ENCODE measurements at places on chromosomes 7 and 10.

DNA sequence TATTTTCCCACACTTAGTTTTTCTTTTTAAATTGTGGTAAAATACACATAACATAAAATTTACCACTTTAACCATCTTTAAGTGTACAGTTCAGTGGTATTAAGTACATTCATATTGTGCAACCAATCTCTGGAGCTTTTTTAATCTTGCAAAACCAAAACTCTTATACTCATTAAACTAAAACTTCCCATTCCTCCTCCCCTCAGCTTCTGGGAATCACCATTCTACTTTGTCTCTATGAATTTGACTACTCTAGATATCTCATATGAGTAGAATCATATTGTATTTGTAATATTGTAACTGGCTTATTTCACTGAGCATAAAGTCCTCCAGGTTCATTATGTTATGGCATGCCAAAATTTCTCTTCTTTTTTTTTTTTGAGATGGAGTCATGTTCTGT lies 86.4 kb upstream of the JAZF1 start:
- DNase-seq = no peak

DNA sequence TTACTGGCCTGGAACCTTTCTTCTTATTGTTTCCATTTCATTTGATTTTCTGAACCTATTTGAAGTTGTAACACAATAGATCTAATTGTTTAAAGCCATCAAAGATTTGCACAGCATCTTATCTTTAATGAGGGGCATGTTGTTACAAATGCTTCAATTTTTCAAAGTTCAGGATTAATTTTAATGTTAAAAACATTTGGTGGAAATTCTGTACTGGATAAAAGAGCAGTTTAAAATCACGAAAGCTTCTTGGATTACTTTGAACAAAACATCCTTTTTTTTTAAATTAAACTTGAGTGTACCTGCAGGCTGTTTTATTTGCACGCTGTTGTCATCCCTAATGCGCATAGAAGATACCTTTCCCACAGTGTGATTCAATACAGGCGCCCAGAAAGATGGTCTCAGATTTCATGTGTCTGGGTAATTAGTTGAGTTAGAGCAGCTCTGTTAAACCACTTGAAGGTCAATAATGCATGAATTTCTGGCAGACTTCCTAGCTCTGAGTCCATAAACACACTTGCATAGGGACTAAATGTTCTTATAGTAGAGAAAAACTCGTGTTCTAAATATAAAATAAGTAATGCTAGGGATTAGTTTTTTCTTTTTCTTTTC lies 29.3 kb upstream of the DDX50 start:
- DNase-seq = no peak

GRCh38 chr7:55307123-55307916 lies 57.8 kb upstream of the LANCL2 start:
- DNase-seq = no peak

DNA sequence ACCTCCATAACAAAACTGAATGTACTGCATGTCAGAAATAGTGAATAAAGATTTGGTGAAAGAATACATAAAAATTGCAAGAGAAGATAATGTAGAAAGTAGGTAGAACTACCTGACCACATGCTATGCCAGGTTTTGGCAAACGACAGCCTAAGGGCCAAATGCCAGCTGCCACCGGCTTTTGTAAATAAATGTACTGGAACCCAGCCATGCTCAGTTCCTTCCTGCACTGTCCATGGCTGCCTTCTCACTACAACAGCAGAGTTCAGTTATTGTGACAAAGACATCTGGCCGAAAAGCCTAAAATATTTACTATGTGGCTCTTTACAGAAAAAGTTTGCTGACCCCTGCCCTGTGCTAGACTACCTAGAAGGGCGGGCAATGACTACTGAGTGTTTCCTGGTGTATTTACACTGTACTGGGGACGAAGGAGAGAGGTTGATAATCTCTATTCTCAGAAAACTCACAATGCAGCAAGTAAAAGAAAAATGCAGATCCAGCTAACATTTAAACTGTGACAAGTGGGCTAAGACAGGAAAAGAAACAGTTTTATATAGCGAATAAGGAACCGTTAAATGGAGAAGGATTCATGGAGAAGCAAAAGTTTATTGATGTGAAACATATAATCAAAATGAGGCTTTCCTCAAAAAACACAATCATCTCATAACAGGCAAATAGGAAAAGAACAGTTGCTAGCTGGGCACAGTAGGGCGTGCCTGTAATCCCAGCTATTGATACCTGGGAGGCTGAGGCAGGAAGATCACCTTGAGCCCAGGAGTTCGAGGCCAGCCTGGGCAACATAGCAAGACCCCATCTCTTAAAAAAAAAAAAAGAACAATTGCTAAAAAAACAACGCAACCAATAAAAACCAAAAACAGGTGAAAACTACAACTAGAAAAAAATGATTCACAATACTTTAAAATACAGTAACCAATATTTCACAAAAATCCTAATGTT lies 13.7 kb downstream of the KIN start:
- DNase-seq = no peak

GRCh38 chr10:43861966-43862751 lies 213.5 kb upstream of the ZNF32 start:
- peak; percentile 57 for DNase-seq

DNA sequence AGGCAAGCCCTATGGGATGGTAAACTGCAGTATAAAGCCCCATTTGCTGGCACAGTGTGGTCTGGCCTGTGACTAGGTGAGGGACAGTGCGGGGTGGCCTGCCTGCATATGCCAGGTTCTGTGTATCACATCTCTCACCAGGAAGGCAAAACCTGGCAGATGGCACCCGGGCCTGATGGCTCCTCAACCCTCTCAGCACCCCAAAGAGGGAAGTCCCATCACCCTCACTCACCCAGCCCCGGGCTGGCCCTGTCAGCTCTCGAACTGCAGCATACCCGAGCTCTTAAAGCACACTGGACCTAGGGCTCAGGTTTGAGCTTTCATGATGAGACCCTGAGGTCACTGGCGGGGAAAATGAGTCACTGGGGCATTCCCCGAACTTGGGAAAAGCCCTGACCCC lies 130.5 kb downstream of the LHPP start:
- no peak for DNase-seq

DNA sequence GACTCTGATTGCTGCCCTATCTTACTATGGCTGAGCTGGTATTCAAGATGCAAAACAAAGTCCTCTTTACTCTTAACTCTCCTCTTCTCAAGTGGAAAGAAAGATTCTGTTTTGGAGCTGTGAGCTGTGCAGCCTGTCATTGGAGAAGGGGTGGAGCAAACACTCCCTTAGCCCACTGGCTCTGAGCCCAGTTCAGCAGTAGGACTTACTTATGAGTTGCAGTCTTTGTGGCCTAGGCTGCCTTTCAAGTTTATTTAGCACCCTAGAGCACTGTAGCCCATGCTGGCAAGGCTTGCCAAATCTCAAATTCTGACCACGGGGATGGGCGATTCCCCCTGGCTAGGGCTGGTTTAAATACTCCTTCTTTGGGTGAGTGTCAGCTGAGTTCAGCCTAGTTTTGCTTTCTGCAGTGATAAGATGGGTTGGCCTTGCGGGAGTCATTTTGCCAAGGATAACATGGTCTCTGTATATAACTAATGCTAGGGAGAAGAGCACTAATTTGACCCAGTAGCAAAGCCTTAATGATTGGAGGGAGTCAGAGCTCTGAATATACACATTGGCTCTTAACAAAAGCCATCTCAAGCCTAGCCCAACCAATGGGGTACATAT lies 110.2 kb downstream of the MYO3A start:
- DNase-seq = no peak

DNA sequence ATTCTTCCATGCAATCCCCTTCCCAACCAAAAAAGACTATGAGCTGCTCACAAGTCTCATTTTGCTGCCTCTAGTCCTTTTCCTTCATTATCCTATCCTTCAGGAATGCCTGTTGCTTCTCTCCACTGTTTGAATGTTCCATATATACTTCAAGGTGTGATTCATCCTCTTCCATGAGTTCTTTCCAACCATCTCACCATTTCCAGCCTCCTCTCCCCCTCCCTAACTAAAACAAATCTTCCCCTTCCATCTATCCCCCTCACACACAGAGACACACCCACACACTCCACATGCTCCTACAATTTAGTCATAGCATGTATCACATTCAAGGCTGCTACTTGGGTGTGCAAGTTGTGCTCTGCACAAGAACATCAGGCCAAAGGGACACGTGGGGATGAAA lies 254.3 kb downstream of the DYNC1I1 start:
- DNase-seq = no peak

DNA sequence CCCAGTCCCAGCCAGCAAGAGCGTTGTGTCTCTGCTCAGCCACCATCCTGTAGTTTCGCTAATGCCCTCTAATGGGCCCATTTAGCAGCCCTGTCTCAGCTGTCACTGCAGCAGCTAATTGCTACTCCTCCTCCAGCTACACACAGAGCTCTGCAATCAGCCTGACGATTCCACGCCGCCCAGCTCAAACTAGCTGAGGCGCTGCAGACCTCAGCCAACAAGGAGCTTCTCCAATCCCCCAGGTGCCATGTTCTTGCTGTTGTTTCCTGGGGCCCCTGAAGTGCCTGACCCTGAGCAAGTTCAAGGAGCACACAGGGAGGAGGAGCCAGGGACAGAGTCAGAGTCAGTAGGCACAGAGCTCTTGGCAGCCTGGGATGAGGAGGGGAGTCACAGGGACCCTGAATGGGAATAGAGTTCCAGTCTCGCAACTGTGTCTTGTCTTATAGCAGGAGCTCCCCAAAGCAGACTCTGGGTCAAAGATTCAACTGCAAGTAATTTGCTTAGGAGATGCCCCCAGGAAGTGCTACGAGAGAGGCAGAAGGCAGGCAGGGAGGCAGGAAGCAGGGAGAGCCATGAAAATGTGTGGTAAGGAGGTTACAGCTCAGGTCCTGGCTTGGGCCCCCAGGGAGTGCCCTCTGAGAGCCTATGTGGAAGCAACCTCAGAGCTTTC lies 135.8 kb upstream of the UNC5B start:
- DNase-seq = no peak

GRCh38 chr7:75906991-75907667 lies 7.8 kb upstream of the POR start:
- DNase-seq = no peak

- no peak for DNase-seq
Observed at GRCh38 chr10:89159761-89160160, 47.4 kb downstream of the CH25H start.

DNA sequence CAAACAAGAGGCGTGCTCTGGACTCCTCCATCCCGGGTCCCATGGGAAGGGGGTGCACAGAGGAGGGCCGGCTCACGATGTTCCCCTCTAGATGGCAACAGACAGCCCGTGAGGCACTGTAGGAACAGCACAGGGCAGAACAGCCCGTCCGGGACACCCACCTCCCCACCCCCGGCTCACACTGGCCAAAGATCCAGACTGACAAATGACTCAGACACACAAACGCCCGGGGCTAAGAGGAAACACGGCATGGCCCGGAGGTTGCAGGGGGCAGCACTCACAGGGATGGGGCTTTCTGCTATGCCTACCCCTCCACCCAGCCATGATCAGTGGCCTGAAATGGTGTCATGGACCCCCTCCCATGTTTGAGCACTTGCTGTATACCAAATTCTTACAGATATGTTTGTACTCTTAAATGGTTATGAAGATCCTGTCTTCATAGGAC lies 4.9 kb upstream of the ELN start:
- DNase-seq = peak; percentile 37

- no peak for DNase-seq
Observed at GRCh38 chr7:105352901-105353668, 35.6 kb downstream of the SRPK2 start.

DNA sequence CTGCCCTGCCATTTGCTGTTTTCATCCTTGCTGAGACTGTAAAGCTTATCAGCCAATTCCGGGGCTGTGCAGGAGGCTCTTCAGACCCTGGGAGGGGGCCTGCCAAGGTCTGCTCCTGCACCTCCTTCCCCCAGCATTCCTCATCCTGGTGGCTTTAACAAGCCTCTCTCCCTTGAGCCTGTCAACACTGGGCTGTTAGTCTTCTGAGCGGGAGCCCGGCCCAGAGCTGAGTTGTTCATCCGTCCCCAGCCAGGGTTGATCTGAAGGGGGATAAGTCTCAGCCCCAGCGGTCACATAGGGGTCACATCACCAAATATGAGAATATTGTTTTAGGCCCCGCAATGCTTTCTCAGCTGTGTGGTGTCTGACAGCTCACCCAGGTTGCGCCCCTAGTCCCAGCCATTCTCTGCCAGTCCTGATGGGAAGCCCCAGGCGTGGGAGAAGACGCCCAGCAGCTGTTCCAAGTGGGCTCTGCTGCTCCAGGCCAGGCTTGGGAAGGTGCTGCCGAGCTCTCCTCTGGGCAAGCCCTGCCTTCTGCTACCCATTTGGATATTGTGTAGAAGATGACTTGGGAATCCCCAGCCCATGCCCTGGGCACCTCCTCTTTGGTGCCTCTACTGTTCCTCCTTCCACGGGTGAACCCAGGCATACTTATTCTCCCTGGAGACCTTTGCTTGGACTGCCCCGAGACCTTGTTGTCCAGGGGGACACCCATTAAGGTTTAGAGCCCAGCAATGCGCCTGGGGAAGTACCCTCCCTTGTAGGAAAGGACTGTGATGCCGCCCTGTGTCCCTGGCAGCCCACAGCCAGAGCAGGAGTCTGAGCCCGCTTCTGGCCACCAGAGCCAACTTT lies 23.5 kb upstream of the TRIM8 start:
- DNase-seq = no peak

GRCh38 chr7:36366718-36367560 lies 22.7 kb upstream of the ANLN start:
- DNase-seq = peak; percentile 48

GRCh38 chr7:41431671-41432070 lies 271.2 kb downstream of the INHBA start:
- no peak for DNase-seq

- DNase-seq = no peak
Observed at GRCh38 chr7:43602256-43602655, 19.3 kb downstream of the STK17A start.
